ENCODE measurements at places on chromosomes 11 and 22.

- DNase-seq, result no peak
Measured at GRCh38 chr11:20015101-20015500, 145.2 kb downstream of the DBX1 start.

GRCh38 chr11:26088391-26088790 is 243.5 kb upstream of the ANO3 start:
- no peak for DNase-seq

GRCh38 chr22:38549101-38549894 is 20.7 kb downstream of the DMC1 start:
- no peak for DNase-seq

DNA sequence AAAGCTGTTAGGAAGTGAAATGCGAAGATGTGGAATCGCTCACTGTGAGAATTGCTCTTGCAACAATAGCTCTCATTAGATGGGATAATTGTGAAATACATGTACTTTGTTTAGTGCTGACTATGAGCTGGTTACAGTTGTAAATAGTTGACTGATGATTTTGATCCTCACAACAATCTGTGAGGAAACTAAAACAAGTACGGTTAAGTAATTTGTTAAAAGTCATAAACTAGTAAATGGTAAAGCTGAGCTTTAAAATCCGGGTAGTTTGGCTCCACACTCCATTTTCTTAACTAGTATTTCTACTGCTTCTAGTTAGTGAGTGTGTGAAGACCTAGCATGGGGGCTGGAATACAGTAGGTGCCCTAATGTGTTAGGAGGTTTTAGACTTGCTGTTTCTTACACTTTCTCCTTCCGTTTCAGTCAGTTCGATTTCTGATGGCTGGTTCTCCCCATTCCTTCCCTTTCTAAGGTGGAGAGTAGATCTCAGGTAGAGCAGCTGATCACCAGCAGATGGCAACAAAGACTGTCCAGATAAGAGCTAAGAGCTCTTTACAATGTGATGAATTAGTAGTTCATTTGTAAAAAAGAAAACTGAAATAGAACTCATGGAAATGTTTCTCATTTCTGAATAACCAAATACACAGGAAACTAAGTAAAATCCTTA is 16.3 kb upstream of the CYP2R1 start:
- no peak for DNase-seq

DNA sequence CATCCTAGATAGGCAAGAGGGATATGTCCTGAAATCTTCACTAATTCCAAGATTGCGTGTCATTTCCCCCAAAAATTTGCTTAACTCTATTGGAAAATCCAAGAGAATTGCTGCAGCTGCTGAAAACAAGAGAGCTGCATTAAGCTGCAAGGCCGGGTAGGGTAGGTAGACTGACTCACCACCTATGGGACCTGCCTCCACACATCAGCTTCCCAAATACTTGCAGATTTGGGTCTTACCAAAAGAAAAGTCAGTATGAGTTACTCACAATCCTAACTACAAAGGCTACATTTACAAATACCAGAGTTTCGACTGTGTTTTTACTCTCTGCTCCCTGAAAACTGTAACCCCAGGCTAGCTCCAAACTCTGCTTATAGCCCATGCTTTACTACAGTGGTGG is 142.5 kb upstream of the TEAD1 start:
- no peak for DNase-seq

- DNase-seq, result no peak
Measured at GRCh38 chr22:28333088-28333487, 346.6 kb downstream of the TTC28 start.

DNA sequence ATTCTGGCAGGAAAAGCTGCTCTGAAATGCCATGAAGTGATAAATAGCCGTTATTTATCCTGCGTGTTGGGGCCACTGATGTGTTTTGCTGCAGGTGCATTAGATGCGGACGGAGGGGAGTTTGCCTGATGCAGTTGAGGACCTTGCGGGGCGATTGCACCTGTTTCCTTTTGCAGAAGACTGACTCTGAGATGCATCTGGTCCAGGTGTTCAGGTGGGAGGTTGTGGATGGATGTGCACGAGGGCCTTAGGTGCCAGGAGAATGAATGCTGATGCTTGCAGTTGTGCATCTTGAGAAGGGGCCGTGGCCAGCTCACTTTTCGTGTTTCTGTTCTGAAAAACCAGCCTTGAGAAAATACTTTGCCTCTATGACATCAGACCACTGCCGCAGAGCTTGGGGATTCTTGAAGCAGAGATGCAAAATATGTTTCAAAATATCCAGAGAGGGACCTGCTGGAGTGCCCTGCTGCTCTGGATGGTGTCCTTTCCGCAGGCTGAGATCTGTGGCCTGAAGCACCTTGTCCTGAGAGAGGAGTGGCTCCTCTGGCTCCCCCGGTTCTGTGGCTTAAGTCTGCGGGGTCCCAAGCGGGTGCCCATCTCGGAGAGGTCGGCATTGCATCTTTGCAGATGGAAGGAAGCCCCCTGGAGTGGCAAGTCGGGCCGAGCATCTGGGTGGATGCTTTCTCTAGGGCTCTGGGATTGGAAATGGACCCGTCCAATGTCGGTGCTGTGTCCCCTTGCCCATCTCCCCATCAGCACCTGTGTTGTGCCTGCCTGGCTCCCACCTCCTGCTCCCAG is 1031.1 kb downstream of the TBC1D22A start:
- no peak for DNase-seq

GRCh38 chr11:19419808-19420207 is 179.1 kb upstream of the E2F8 start:
- DNase-seq, result no peak
